ENCODE measurements at places on chromosomes 2 and 18. TPM values are rescaled to one million over a fixed set of nuclear protein-coding genes. Genes with fewer than 3 reads are reported as not detected.

The PPP4R3B gene
- 50.3 TPM for total RNA-seq

DNA sequence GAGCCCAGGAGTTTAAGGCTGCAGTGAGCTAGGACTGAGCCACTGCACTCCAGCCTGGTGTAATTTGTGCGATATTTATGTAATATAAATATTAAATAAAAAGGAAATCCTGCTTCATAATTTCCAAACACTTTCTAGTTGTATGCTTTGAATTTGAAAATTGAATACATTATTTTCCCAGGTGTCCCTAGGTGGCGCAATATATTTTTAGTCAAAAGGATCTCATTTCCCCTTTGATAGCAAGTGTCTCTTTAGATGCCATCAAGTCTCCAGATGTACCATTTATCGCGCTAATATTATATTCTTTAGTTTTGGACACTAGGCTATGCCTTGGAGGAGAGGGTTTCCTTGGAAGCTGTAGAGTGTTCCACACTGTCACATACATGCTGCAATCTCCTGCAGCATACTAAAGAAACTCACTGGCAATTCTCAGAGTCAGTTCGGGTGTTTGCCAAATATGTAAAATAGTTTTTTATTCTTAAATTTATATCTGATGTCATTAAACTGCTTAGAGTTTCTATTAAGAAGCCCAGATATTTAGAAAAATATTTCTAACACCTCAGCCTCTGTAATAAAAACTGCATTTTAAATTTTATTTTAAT is 5.6 kb upstream of the WDR7 start:
- no peaks in the 10 kb centered on the region for H3K27me3 ChIP-seq
- DNase-seq: no peak
- no peak overlapping the region for H3K4me3 ChIP-seq

DNA sequence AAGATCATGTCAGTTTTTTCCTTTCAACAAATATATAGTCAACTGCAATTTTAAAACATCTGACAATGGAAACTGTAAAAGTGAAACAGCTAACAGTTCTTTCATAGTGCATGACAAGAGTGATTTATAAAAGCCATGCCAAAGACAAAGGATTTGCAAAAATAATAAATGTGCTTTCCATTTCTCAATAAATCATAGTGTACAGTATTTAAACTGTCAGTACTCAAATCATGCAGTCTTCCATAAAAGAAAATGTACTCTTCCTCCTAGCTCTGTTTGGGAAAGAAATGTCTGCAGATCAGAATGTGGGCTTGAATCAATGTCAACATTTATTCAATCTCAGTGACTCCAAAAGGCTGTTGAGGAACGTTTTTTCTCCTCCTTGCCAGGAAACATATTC is 131.7 kb upstream of the PDE1A start:
- DNase-seq: no peak
- no peaks in the 10 kb centered on the region for H3K36me3 ChIP-seq
- no peak overlapping the region for H3K27ac ChIP-seq
- no peak overlapping the region for H3K4me3 ChIP-seq

- no peak overlapping the region for H3K4me3 ChIP-seq
- H3K27me3 ChIP-seq: peaks cover 71% of the 10 kb centered on the region
- H3K4me1 ChIP-seq: no peaks in the 10 kb centered on the region
- no peak for DNase-seq
Observed at GRCh38 chr18:79789901-79790890, 7.5 kb upstream of the KCNG2 start.

DNA sequence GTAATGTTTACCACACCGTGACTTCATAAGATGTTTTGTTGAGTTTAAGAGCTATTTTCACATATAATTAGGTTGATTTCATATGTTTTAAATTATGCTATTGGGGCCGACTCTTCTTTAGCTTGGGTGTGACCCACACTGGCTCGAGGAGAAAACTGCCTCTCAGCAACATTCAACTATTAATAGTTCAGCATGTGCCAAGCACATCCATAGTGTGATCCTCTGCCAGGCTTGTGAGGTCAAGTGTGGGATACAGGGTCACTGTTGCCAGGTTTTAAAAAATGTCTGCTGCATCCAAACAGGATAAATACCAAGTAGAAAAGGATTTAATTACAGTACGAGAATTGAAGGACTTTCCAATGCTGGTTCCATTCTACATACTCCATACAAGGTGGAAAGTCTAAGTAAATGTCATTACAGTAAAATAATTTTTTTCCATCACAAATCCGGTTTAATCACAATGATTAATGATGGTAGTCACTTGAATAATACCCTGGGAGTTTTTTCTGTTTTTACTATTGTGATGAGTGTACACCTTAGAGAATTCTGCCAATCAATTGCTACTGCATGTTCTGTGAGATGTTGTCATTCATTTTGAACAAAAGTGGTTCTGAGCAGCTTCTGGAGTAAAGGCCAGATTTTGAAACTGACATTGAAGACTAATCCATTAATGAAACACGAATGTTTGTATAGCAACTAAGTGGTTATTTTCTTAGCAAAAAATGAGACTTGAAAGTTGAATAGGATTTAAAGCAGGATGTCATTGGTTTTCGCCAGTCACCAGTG is 84.5 kb downstream of the ABI2 start:
- peaks cover 25% of the 10 kb centered on the region for H3K36me3 ChIP-seq
- H3K4me1 ChIP-seq: no peaks in the 10 kb centered on the region
- H3K4me3 ChIP-seq: no peak overlapping the region
- DNase-seq: no peak
- H3K27me3 ChIP-seq: no peaks in the 10 kb centered on the region

DNA sequence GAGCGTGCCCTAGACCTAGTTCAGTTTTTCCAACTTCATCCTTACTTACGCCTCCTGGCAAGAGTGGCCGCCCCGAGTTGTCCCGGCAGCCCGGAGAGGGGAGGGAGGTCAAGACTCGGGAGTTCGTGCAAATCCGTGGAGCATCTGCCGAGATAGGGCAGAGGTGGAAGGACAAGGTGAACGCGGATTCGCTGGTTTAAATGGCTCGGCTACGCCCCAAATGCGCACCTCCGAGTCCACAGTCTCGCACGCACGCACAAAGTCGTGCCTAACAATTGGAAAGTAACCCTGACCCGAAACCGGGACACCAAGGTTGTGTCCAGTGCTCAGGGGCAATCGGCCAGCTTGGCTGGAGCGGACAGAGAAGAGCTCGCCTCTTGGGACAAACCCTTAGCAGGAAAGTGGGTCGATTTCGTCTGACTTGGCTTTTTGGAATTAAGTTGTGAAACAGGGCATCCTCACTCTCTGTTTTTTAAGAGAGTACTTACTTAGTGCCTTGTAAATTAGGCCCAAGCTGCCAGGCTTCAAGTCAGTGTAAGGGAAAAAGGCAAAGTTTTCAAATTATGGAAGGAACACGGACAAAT is 726 bp upstream of the SS18 start:
- peaks cover 13% of the 10 kb centered on the region for H3K36me3 ChIP-seq
- H3K4me1 ChIP-seq: peaks cover 15% of the 10 kb centered on the region
- H3K27me3 ChIP-seq: no peaks in the 10 kb centered on the region
- peak overlapping the region; percentile 65 for H3K4me3 ChIP-seq
- DNase-seq: no peak
